Muscle of leg (tissue), 16 donors: ENCODE measurements at places on chromosomes 2 and 18. TPM values are rescaled to one million over a fixed set of nuclear protein-coding genes. Genes with fewer than 3 reads are reported as not detected.

GRCh38 chr2:10324095-10324832 lies 21.6 kb downstream of the HPCAL1 start:
- no peaks in the 10 kb centered on the region for H3K36me3 ChIP-seq
- H3K4me3 ChIP-seq = no peak overlapping the region
- H3K27ac ChIP-seq = no peak overlapping the region

GRCh38 chr2:215811003-215811402 lies 202.3 kb downstream of the MREG start:
- DNase-seq = no peak
- no peak overlapping the region for H3K4me3 ChIP-seq
- H3K27ac ChIP-seq = no peak overlapping the region

GRCh38 chr2:13193075-13193474 lies 476.3 kb downstream of the TRIB2 start:
- no peak overlapping the region for H3K27ac ChIP-seq
- H3K36me3 ChIP-seq = no peaks in the 10 kb centered on the region
- H3K4me1 ChIP-seq = no peaks in the 10 kb centered on the region
- DNase-seq = no peak

GRCh38 chr18:12820506-12820905 lies 63.5 kb downstream of the PTPN2 start:
- no peaks in the 10 kb centered on the region for H3K27me3 ChIP-seq
- DNase-seq = peak; percentile 55
- no peaks in the 10 kb centered on the region for H3K4me1 ChIP-seq
- no peak overlapping the region for H3K4me3 ChIP-seq

DNA sequence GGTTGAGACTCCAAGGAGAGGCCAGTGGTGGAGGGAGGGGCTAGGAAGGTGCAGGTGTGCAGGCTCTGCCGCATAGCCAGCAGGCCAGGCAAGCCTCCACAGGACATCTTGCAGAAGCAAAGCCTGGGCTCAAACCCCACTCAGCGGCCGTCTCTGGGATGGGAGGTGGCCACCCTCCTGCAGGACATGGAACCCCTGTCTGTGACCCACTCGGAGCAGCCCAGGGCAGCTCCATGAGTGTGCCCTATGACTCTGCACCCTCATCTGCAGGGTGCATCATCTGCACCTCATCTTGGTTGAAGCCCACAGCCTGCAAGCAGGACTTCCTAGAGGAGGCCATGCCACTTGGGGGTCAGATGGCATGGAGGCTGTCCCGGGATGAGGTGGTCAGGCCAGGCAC lies 46.3 kb downstream of the GPC1 start:
- DNase-seq = no peak
- no peaks in the 10 kb centered on the region for H3K36me3 ChIP-seq
- H3K27me3 ChIP-seq = no peaks in the 10 kb centered on the region
- no peak overlapping the region for H3K27ac ChIP-seq

DNA sequence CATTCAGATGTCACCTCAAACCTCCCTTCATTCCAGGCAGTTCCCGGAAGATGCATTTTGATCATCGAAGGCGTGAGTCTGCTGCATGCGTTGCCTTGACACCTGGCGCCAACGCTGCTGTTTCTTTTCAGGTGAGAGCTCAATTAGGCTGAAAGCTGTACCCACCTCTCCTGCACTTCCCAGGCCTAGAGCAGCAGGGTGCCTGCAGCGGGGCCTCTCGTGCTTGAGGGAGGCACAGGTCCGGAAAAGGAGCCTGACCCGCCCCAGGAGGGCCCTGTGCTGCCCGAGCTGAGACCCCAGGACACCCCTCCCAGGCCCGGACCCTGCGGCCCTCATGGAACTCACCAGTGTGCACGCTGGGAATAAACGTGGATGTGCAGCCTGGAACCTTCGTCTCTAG lies 31.4 kb upstream of the KCNG2 start:
- DNase-seq = no peak
- peaks cover 3% of the 10 kb centered on the region for H3K4me1 ChIP-seq
- no peaks in the 10 kb centered on the region for H3K36me3 ChIP-seq
- no peak overlapping the region for H3K4me3 ChIP-seq
- H3K27me3 ChIP-seq = peaks cover 22% of the 10 kb centered on the region
- H3K27ac ChIP-seq = no peak overlapping the region

DNA sequence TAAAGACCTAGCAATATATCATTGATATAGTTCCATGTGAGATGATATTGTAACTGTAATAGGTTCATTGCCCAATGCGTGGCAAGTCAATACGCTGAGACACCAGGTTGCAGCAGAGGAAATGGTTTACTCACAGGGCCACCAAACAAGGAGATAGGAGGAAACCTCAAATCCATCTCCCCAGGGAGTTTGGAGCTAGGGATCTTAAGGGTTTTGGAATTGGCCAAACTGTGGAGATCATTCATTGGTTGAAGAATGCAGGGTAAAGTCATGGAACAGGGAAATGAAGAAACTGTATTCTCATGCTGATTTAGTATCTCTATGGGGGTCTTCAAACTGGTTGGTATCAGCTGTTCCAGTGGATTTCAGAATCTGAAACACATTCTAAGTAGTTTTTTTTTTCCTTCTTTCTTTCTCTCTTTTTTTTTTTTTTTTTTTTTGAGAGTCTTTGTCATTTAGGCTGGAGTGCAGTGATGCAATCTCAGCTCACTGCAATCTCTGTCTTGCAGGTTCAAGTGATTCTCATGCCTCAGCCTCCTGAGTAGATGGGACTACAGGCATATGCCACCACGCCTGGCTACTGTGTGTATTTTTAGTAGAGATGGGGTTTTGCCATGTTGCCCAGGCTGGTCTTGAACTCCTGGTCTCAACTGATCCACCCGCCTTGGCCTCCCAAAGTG lies 30.7 kb upstream of the PPM1B start:
- no peaks in the 10 kb centered on the region for H3K36me3 ChIP-seq
- H3K27ac ChIP-seq = no peak overlapping the region
- H3K27me3 ChIP-seq = no peaks in the 10 kb centered on the region
- no peaks in the 10 kb centered on the region for H3K4me1 ChIP-seq
- H3K4me3 ChIP-seq = no peak overlapping the region

GRCh38 chr2:217387776-217388387 lies 528.0 kb upstream of the TNP1 start:
- peak overlapping the region; percentile 26 for H3K27ac ChIP-seq
- no peak overlapping the region for H3K4me3 ChIP-seq
- H3K4me1 ChIP-seq = peaks cover 5% of the 10 kb centered on the region
- no peaks in the 10 kb centered on the region for H3K27me3 ChIP-seq
- peak; percentile 70 for DNase-seq

DNA sequence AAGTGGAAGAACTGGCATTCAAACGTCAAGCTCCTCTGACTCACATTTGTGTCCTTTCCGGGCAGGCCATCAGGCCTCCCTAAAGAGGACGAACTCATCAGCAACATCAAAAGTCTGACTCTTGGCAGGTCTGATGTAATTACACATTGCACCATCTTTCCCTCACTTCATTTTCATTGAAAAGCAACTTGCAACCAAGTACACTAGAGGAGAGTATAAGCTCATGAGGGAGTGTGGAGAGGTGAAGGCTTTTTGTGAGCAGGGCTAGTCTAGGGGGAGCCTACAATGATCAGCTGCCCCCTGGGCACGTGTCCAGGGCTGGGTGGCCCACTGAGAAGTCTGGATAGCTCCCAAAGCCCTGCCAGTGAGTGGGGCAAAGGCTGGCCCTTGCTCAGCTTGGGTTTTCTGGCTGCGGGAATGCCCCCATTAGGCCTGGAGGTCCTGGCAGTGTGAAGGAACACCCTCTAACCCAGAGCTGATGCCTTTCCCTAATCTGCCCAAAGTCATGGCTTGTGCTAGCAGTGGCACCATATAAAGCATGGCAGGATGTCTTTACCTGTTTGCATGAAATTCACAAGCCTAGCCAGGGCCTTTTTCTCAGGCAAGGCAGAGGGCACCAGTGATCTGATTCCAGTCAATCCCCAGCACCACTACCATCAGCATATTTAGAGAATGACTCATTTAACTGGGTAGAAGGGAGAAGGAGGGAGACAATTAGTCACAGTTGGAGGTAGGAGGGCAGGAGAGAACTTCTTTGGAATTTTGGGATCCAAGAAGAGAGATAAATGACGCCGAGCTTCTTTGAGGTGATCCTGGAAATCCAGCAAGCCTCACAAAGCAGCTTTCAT lies 8.5 kb upstream of the DAW1 start:
- DNase-seq = no peak
- H3K36me3 ChIP-seq = no peaks in the 10 kb centered on the region
- no peak overlapping the region for H3K4me3 ChIP-seq
- no peaks in the 10 kb centered on the region for H3K4me1 ChIP-seq
- no peaks in the 10 kb centered on the region for H3K27me3 ChIP-seq

DNA sequence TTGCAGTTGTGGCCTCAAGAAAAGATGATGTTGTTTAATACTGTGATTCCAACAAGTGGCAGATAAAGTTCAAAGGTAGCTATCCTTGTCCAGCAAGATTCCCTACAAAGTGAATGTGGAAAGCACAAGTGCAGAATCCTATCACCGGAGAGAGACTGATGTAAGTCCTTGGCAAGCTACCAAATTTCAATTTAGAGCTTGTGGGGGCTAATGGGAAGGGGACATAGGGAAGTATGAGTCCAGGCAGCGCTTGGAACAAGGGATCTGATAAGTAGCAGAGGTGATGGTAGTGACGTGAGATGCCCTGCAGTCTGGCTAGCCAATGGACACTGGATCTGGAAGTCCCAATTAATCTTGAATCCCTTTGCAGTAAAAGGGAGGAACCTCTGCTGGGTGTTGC lies 165.2 kb upstream of the DTNA start:
- no peak overlapping the region for H3K4me3 ChIP-seq
- H3K4me1 ChIP-seq = no peaks in the 10 kb centered on the region
- no peaks in the 10 kb centered on the region for H3K36me3 ChIP-seq
- no peaks in the 10 kb centered on the region for H3K27me3 ChIP-seq
- no peak for DNase-seq

GRCh38 chr2:187876554-187876953 lies 322.3 kb upstream of the TFPI start:
- H3K27me3 ChIP-seq = no peaks in the 10 kb centered on the region
- H3K36me3 ChIP-seq = no peaks in the 10 kb centered on the region
- H3K27ac ChIP-seq = no peak overlapping the region
- DNase-seq = no peak
- no peak overlapping the region for H3K4me3 ChIP-seq

GRCh38 chr2:12031866-12032265 lies 285.4 kb downstream of the LPIN1 start:
- no peak overlapping the region for H3K4me3 ChIP-seq
- H3K36me3 ChIP-seq = no peaks in the 10 kb centered on the region
- no peak overlapping the region for H3K27ac ChIP-seq
- H3K27me3 ChIP-seq = peaks cover 2% of the 10 kb centered on the region
- no peak for DNase-seq
- peaks cover 3% of the 10 kb centered on the region for H3K4me1 ChIP-seq

DNA sequence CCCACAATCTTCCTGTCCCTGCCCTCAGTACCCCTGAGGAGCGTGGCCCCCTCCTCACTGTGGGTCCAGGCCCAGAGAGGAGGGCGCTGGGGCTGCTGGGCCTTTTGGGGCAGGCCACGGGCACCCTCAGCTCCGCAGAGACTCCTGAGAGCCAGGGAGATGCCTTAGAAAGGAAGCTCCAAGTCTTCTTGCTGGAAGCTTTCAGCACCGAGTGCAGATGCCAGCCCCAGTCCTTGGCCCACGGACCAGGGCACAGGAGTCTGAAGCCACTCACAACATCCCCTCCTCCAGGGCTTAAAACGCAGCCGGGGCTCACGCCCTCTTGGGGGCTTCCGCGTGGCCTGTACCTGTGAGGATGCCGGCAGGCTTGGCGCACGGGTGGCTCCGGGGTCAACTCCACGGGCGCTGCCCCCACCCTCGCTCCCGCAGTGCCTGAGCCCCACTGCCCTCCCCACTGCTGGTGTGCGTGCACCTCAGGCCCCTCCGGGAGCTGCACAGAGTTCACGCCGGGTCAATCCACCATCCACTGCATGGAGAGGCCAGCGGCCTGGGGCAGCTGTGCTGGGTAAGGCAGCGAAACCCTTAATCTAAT lies 72.1 kb upstream of the CTDP1 start:
- H3K27ac ChIP-seq = no peak overlapping the region
- peaks cover 17% of the 10 kb centered on the region for H3K4me1 ChIP-seq
- peaks cover 12% of the 10 kb centered on the region for H3K27me3 ChIP-seq
- no peak overlapping the region for H3K4me3 ChIP-seq
- DNase-seq = no peak
- no peaks in the 10 kb centered on the region for H3K36me3 ChIP-seq

PFN4 gene
- total RNA-seq = 1.8 TPM

CFAP53 gene
- 0.18 TPM for total RNA-seq

SEMA4F gene
- total RNA-seq = 2.8 TPM

EPAS1 gene
- 13.3 TPM for total RNA-seq

SAG gene
- 0.18 TPM for total RNA-seq
